A549 treated with GW870086 at 1 μM for 4 hours (cell line): ENCODE measurements at places on chromosomes 12 and 14. TPM values are rescaled to one million over a fixed set of nuclear protein-coding genes. Genes with fewer than 3 reads are reported as not detected.

The CLMN gene
- 4.7 to 7.2 TPM (median 6.6 TPM) in 5 replicates for total RNA-seq

The NFE2 gene
- total RNA-seq, result 0.10 TPM in 1 of 5 replicates, not detected in the others

The PYGL gene
- 135 to 189 TPM (median 166 TPM) in 5 replicates for total RNA-seq

The SLC5A8 gene
- total RNA-seq, result not detected in 5 replicates

The NYNRIN gene
- total RNA-seq, result 0.25 to 0.34 TPM (median 0.26 TPM) in 5 replicates

The NUDT14 gene
- total RNA-seq, result 26.6 to 43.8 TPM (median 41.8 TPM) in 5 replicates

The NXPH4 gene
- total RNA-seq, result 4.1 to 5.8 TPM (median 5.1 TPM) in 5 replicates

The REP15 gene
- total RNA-seq, result 0.26 to 0.63 TPM (median 0.42 TPM) in 4 of 5 replicates, not detected in the other

The RNASE7 gene
- not detected in 5 replicates for total RNA-seq

The ESPL1 gene
- 14.8 to 21.4 TPM (median 18.5 TPM) in 5 replicates for total RNA-seq
